ENCODE measurements at places on chromosomes 5 and 9. TPM values are rescaled to one million over a fixed set of nuclear protein-coding genes. Genes with fewer than 3 reads are reported as not detected.

ADCY2 gene
- 0.84 TPM for total RNA-seq

DNA sequence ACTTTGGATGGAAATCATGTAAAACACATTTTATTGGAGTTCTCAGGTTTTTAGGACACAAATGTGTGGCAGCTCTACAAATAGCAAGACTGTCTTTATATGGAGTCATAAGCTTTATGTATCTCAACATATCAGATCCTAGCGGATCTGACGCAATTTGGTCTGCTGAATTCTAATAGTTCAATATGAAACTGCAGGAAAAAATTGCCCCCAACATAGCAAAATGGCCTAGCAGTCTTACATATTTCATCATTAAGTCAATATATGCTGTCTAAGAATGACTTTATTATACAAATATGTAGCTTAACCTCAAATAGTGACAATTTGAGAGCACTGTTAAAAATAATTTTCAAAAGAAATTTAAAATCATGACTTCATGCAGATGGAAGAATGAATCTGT is 244.3 kb downstream of the TAF11L14 start:
- no peak for DNase-seq

GRCh38 chr9:104330841-104331240 is 173.2 kb upstream of the OR13F1 start:
- DNase-seq, result no peak

VCAN gene
- 678 TPM for total RNA-seq

FOXD4 gene
- total RNA-seq, result 0.35 TPM

GPR150 gene
- not detected for total RNA-seq

DNA sequence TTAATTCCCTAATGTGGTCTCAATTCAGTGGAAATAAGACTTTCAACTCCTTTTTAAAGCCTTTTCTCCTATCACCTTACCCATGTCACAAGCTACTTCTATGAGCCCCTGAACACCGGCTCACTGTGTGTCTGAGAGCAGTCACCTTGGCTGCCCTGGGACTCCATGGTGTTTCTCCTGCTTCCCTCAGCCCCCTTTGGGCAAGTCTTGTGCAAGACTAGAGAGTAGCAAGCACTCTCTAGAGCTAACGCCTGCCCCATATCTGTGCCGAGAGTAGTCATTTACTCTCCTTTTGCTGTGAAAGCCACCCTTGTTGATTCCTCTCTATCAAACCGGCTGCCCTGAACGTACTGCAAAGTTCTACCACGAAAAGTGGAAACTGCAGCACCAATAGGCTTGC is 77.9 kb upstream of the DAB2 start:
- DNase-seq, result no peak

- no peak for DNase-seq
Measured at GRCh38 chr9:89454498-89455355, 43.2 kb downstream of the SEMA4D start.

DNA sequence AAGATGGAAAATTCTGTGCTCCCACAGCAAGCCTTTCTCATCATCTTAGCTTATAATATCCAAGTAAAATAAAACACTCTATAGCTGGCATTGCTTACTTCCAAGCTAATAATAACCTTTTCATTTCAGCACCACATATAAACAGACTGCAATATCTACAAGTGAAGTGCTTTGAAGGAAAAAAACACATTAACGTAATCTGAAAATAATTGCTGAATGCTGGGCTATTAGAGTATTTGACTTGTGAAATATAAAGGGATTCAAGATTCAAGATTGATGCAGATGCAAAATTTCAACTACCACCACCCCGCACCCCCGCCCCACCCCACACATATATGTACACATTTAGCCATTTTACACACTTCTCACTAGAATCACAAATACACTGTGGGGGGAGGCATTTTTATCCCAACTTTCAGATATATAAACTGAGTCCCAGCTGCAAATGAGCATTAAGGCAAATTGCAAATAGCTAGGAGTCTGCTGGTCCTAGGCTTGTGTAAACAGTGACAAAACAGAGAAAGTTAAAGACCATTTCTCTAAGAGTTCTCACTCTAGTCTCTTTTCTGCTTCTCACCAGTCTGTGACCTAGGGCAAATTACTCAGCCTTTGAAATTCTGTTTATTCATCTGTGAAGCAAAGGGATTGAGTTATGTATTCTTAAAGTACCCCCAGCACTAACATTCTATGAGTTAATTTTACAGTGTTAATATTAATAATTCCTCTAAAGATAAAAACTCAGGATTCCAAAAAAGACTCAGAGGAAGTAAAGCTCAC is 489.4 kb downstream of the PRELID2 start:
- no peak for DNase-seq

- no peak for DNase-seq
Measured at GRCh38 chr5:73522989-73523388, 24.7 kb downstream of the BTF3 start.

DNA sequence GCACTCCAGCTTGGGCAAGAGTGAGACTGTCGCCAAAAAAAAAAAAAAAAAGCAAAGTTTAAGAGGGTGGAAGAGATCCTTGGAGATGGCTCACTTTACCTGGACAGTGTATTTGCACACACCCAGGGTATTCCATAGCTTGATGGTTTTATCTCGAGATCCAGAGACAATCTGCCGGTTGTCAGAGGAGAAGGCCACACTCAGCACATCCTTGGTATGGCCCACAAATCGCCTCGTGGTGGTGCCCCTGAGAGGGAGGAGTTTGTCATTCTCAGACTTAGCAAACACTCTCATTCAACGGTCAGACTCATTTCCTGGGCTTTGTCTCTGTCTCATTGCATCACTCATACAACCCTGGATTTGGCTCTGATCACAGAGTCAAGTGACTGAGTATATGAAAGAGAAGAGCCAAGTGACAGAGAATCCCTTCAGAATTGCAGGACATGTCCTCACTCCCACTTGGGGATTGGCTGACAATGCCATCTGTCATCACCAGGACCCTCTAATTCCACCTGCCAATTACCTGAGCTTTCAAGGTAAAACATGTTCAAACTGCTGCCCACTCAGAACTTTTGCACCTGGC is 2.2 kb downstream of the RACK1 start:
- no peak for DNase-seq

- DNase-seq, result no peak
Measured at GRCh38 chr5:43101491-43101890, 19.2 kb upstream of the ZNF131 start.

- no peak for DNase-seq
Measured at GRCh38 chr5:135693371-135693955, 114.7 kb upstream of the CXCL14 start.

FGF18 gene
- total RNA-seq, result 11.7 TPM

- DNase-seq, result no peak
Measured at GRCh38 chr5:115398719-115399118, 102.3 kb upstream of the CCDC112 start.

GRCh38 chr5:44935871-44936270 is 127.1 kb downstream of the MRPS30 start:
- DNase-seq, result no peak

DNA sequence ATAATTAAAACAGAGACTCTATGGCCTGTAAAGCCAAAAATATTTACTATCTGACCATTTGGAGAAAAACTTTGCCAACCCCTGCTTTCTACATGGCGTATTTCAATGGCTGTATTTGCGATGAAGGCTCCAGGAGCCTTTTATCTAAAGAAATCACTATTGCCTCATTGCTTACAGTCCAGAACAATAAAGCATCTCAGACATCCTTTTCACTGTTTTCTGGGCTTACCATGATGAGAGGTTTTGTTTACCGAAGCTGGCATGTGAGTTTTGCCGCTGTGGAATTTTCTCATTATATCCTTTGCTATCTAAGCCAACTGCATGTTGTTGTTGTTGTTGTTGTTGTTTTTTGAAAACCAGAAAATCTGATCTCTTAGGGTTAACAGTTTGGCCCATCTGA is 13.9 kb downstream of the PALM2AKAP2 start:
- DNase-seq, result no peak

TPPP gene
- total RNA-seq, result 0.24 TPM

GRCh38 chr5:133957591-133957990 is 10.8 kb downstream of the C5orf15 start:
- no peak for DNase-seq

- DNase-seq, result no peak
Measured at GRCh38 chr9:85445887-85446286, 295.9 kb downstream of the AGTPBP1 start.

DNA sequence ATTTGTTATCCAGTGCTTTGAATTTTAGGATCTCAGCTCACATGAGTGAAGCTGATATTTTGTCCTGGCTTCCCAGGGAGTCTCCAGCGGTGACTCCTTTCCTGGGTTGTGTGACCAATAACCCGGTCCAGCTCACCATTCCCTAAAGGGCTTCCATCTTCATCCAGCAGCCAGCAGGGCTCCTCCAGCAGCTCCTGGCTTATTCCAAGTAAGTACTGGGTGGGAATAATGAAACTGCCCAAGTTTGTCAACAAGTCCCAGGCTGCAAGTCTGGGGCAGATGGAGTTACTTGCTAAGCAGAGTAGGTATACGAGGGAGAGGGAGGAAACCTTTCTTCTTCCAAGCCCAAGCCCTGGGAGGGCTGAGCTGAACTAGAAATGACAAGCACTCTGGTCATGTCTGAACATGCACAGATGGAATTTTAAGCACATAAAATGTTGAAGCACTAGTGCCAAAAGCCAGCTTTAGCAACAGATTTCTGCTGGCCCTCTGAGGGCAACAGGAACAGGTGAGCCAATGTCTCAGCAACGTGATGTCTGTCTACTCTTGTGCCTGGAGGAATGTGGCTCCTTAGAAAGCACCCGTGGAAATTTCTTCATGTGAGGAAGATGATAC is 153.7 kb upstream of the DAPK1 start:
- DNase-seq, result no peak

HINT1 gene
- 180 TPM for total RNA-seq

GRCh38 chr9:84504360-84504759 is 163.8 kb upstream of the SLC28A3 start:
- DNase-seq, result no peak

- DNase-seq, result peak; percentile 68
Measured at GRCh38 chr5:2755076-2755680, 3.7 kb upstream of the IRX2 start.

DNA sequence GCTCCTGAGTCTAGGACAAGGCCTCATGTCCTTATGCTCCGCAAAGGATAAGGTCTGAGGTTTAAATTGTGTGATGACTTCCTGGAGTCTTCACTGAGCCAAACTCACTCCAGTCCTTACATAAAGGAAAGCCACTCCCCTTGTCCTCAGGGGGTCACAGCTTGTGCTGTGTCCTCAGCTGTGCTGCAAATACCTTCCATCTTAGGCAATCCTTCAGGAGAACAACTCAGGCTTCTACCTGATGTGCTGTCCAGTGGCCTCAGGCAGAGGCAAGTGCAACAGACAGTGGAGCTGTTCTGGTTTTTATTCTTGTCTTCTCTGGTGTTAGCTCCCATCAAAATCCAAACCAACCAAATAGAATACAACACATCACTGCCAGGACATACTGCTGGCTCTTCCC is 151.5 kb downstream of the TAF11L14 start:
- DNase-seq, result no peak

CCDC171 gene
- 9.8 TPM for total RNA-seq

DNA sequence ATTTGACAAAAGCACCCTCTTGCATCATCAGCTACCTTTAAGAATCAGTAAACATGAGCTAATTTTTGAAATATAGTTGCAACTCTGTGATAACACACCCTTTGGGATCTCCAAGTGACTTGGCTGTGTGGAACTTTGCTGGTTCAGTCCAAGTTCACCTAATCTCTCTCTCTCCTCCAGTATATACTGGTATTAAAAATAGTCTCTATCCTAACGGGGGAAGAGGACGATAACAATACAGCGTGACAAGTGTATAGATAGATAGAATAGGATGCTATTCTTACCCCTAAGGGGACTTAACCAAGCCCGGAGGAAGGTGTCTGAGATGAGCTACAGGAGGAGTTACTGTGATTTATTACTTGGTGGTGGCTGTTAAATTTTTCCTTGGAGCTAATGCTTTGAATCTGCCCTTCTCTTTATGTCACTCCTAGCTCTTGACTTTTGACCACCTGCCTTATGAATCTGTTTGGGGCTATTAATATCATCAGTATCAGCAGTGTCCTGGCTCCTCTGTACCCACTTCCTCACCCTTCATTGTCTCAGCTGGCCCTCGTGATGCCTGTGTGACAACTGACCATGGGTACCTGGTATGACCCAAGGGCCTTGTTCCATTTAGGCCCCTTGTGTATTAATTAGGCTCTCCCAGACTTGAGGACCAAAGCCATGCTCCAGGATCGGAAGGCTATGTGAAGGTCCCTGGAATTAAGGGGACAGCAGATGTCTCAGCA is 223.9 kb downstream of the SREK1 start:
- DNase-seq, result no peak

GRCh38 chr5:19605846-19606407 is 382.1 kb downstream of the CDH18 start:
- DNase-seq, result no peak

DNA sequence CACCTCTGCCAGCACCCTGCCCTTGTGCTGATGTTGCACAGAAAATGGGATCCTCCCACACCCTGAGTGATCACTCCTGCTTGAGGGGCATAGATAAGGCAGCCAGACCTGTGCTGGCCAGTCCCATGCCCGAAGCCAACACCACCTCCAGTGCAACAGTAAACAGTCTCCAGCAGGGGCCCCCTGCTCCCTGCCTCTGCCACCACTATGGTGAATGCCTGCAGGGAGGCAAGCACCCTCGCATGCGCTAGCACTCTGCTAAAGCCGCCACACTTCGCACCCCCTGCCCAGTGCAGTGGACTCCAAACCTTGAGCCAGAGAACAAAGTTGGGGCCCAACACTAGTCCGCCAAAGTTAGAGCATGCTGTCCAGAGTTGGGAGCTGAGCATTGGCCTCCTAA is 118.7 kb downstream of the PJA2 start:
- no peak for DNase-seq

IL11RA gene
- total RNA-seq, result 113 TPM

DNA sequence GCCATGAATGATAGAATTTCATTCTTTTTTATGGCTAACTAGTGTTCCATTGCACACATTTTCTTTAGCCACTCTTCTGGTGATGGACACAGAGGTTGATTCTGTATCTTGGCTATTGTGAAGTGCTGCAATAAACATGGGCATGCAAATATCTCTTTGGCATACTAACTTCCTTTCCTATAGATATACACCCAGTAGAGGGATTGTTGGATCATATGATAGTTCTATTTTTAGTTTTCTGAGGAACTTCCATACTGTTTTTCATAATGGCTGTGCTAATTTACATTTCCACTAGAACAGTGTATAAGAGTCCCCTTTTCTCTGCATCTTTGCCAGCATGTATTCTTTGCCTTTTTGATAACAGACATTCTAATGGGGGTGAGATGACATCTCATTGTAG is 50.4 kb upstream of the CDK5RAP2 start:
- no peak for DNase-seq

ADAMTS12 gene
- total RNA-seq, result 13.5 TPM

DNA sequence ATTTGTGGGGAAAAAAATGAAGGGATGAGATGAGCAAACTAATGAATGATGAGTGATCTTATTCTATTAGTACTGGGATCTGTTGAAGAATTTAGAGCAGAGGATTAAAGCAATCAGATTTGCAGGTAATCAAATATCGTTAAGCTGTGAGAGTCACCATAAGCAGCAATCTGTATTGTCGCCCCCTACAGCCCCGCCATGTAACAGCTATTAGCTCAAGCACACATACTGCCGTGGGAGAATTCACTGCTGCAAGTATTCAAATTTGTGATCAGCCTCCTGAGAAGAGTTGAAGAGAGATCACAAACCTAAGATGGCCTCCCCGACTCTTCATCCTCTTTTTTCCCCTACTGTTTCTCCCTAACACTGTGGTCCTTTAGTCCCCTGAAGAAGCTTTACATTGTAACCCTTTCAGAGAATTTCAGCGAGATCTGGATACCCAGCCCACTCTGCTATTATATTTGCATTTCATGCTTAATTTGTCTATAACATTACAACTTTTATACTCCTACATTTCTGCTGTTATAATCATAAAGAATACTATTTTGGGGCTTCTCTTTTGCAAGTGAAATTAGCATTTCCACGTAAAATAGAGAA is 28.5 kb upstream of the PHF24 start:
- DNase-seq, result no peak
